MV-4-11 (cell line): ENCODE measurements at places on chromosomes 2 and 18.
A peak's percentile ranks its signal among the peaks of the same experiment; 100 is the strongest.

GRCh38 chr2:71773218-71773617, 319.9 kb downstream of the DYSF start:
- no peak for DNase-seq

- DNase-seq = no peak
Measured at GRCh38 chr2:38743672-38744398, 7.3 kb downstream of the SRSF7 start.

DNA sequence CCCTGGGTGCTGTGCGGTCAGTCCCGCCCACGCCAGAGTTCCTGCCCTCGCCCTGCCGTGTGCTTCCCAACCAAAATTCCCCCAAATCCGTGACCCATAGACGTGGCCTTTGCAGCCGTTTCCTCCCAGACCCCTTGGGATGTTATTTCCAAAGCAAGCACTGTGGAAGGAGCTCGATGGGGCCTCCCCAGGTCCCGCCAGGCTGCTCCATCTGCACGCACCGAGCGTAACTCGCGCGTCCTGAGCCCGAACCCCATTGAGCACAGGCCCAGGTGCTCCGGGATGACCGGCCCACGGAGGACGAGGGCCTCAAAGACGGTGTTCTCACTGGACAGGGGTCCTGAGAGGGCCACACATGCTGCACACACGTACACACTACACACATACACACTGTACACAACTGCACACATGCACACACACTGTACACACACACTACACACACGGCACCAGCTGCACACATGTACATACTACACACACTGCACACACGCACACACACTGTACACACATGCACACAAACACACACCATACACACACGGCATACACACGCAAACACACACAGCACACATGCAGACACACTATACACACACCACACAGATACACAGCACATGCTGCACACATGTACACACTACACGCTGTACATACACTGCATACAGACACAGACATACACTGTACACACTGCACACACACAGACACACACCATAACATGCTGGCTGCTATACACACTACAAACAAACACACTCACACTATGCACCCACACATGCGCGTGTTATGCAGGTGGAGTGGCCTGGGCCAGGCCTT, 431.2 kb upstream of the SALL3 start:
- no peak for DNase-seq

DNA sequence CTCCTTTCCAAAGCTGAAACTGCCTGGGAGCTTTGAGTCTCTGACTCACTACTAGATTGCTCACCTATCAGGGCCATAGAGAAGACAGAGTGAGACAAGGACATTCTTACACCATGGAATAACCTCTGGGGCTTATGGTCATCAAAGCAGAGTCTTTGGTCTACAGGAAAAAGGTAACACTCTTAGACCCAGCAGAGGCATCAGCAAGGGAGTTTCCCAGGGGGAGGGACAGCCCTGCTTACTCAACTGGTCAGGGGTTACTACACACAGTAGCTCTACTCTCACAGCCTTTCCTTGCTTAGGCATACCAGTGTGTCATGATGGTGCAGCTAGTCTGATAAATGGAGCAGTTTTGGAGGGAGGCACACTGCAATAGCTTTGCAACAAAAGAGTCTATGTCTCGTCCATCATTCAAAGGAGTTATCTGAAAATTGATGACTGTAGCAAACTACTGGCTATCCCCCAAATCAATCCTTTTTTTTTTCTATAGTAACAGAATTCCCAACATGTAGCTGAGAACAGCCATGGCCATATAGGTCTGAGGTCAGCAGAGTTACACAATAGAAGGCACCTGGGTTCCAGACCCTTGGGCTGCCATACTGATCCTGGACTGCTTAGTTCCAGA, 22.4 kb upstream of the CD28 start:
- no peak for DNase-seq

- DNase-seq = no peak
Measured at GRCh38 chr2:20556756-20557155, 94.1 kb downstream of the HS1BP3 start.

- DNase-seq = no peak
Measured at GRCh38 chr2:131036269-131036668, 57.0 kb downstream of the FAM168B start.

DNA sequence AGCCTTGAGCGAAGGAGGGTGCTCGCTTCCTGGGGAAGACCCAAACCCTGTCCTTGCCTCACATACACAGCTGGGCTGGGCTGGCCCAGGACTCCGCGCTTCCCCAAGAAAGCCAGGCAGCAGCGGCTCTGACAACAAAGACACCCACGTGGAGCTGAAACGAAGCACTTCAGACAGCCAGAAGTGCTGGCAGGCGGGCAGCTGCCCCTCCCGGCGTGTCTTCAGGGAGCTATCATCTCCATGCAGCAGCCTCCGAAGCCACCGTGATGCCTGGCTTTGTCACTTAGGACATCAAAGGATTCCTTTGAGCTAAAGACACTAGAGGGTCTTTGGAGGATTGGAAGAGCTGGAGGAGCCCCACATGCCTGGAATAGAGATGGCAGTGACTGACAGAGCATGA, 35.2 kb downstream of the C1QL2 start:
- DNase-seq = no peak

GRCh38 chr2:32564417-32565035, 63.3 kb upstream of the TTC27 start:
- no peak for DNase-seq

- DNase-seq = peak; percentile 50
Measured at GRCh38 chr2:64678771-64679590, 25.3 kb upstream of the SERTAD2 start.

DNA sequence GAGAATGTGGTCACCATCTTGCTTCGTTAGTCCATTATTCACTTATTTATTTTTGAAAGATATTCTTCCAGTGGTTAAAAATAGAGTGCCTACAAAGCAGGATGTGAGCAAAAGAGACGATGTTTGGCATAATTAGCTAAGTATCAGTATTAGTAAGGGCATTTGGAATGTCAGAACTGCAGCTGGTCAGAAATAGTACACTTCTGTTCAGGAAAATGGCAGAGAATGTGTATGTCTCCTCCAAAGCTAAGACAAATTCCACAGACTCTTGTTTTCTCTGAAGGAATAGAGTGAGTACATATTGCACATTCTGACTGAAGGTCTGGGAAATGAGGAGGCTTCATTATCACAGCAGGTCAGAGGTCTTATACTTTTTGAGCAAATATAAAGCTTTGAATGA, 209.0 kb downstream of the L3MBTL4 start:
- no peak for DNase-seq

DNA sequence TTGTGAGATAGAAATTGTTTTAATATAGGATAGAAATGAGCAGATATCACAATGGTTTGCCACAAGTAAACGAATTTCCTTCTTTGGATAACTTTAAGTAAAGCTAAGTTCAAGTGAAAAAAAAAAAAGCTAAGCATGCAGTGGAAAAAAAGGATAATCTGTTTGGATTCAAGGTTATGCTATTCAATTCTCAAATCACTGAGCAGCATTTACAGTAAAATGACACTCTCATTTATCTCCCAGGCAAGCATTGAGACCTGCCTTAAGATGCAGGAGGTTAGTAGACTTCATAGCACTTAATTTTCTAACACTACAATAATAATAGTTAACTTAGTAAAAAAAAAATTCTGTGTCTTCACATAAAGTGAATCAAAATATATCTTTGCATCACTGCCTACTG, 351.3 kb downstream of the NRXN1 start:
- DNase-seq = no peak

DNA sequence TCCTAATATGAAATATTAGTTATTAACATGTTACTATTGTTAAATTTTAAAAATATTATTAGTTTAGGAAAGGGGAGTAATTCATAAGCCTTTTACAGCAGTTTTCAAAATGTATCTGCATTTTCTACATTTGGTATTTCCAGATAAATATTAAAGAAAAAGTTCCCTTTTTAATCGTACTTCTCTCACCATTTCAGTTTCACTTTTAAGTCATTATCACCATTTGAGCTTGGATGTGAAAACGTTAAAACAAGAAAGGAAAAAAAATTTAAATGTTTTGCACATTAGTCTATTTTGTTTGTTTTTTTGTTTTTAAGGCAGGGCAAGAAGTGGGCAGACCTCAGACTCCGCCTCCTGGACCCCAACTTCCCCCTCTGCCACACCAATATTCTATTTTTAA, 3.3 kb upstream of the SRSF7 start:
- DNase-seq = no peak

- DNase-seq = no peak
Measured at GRCh38 chr2:17915099-17915498, 36.6 kb downstream of the KCNS3 start.

DNA sequence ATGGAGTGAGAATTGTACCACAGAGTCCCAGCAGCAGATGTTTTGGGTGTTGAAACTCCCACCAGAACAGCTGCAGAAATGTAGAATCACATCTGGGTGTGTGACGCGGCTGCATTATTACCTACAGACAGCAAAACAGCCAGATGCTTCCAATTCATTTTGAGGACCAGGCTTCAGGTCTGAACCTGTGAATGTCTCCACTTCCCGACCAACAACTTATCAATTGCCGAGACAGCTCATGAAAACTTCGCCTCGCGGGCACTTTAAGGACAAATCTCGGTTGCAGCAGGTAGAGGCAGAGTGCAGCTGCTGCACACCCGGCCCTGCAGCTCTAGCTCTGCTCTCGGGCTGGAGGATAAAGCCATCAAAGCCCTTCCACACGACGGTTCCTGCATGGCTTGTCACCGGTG, 202.0 kb downstream of the HRH4 start:
- DNase-seq = no peak

- no peak for DNase-seq
Measured at GRCh38 chr2:71402427-71402826, 50.9 kb upstream of the DYSF start.

GRCh38 chr18:39172695-39173421, 1607.3 kb upstream of the CELF4 start:
- DNase-seq = no peak

DNA sequence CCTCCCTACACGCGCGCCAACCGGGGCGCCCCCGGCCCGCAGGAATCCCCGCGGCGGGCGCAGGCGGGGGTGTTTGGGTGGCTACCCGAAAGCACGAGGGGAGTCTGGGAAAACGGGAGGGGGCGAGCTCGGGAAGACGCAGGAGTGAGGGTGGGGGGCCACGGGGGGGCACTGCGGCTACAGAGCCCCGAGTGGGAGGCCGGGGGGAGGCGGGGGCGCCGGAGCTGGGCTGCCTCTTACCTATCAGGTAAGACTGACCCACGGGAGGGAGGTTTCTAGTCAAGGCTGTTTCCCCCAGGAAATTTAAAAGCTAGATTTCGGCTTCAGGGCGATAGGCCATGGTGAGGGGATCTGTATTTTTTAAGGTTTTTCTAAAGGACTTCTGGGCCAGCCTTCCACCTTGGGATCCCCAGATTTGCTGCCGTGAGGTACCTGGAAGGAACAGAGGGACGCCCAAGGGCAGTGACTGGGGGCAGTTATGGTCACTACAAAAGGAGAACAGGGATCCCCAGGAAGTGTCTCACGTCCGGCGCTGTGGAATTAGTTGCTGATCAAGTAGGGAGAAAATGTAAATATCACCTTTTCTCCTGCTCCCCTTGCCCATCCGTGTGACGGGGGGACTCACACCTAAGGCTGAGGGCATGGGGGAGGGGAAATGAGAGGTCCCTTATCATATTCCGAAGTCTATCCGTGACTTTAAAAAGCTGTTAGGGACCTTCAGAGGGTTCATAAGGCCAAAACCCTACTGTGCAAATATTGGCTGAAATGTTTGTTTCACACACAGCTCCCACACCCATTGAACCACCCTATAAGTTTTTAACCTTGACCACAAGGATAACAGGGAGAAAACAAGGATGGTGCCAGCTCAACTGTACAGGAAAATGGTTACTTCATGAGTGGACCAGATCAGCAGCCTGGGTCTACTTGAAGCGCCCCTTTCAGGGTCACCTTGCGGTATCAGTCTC, 638 bp upstream of the IRS1 start:
- no peak for DNase-seq

DNA sequence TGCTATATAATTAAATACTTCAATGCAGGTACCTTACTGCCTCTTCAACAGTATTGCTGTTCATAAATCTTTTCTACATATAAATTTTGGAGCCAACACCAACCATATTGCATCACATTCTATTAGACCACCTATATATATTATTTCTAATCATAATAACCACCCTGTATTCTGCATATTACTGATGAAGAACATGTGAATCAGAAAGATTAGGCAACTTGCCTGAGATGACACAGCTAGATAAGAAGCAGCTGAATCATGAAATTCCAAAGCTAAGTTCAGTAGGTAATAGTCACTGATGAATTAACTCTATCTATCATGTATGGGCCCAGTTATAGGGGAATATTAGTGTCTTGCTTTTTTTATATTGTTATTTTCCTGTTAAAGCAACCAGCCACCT, 161.8 kb downstream of the AGPS start:
- DNase-seq = no peak

DNA sequence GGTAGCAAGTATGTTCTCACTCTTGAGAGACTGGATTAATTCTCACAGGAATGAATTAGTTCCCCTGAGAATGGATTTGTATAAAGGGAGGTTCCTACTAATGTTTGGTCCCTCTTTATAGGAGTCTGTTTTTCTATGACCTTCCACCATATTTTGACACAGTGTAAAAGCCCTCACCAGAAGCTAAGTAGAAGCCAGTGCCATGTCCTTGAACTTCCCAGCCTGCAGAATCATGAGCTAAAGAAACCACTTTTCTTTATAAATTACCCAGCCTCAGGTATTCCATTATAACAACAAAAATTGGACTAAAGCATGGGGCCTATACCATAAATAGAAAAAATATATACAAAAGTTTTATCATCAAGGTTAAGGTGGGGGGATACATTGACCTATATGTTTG, 227.9 kb upstream of the DTNA start:
- no peak for DNase-seq

DNA sequence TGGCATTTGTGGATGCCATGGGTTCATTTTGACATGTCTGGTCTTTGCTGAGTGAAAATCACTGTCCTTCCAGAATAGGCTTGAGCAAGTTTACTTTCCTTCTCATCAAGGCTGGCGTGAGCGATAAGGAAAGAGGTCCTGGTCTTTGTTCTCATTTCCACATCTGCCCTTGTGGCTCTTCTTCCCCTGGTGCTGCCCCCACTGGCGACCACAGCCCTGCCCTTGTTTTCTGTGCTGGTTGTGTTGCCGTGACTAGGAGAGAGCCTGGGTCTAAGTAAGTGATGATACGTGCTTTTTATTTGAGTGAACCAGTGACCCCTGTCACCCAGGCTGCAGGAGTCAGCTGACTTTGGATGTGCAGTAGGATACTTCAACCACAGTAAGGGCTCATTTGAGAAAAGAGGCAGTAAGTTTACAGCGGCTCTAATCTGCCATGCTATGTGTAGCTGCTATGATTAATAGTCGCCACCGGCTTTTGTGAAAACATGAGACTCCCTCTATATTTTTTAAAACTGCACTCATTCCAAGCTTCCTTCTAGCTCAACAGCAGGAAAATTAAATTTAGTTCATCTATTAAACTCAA, 441.7 kb downstream of the RNF144A start:
- peak; percentile 34 for DNase-seq

- DNase-seq = no peak
Measured at GRCh38 chr2:140994856-140995255, 1136.0 kb downstream of the LRP1B start.

GRCh38 chr2:150425121-150425955, 62.1 kb downstream of the RND3 start:
- DNase-seq = no peak
